Left renal cortex interstitium (tissue), 4 donors: ENCODE measurements at places on chromosomes 7 and 10. TPM values are rescaled to one million over a fixed set of nuclear protein-coding genes. Genes with fewer than 3 reads are reported as not detected.

DNA sequence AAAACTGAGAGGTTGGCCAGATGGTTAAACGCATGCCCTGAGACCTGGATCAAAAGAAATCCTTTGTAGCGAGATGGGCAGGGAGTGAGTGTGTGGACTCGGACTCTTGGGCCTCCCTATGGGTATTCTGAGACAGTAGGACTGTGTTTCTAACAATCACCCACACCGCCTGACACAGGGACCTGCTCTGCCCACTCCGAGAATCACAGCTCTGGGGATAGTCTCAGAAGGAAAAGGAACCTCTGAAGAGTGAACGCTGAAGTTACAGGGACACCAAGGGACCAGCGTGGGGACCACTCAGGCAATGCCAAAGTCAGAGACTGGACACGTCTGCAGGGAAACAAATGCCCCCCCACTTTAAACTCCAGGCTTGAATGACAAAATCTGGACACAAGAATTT is 242.1 kb upstream of the TCERG1L start:
- no peak for DNase-seq

DNA sequence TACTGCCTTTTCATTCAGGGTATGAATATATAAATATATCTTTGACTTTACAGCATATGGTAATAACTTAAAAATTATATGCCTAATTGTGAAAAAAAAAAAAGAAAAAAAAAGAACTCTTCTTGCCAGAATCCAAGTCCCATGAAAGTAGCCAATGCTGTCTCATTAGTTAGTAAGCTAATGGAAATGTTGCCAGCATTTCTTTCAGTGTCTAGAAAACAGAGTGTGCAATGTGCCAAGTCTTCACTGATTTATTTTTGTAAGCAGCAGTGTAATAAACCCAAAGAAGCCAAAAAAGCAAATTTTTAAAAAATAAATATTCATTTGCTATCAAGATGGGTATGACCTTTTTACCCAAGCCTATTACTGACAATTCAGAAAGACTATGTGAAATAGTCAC is 31.1 kb upstream of the LRRN3 start:
- no peak for DNase-seq

- DNase-seq = no peak
Observed at GRCh38 chr7:92767437-92767836, 68.9 kb downstream of the CDK6 start.

Gene SPDYE9
- polyA plus RNA-seq = 1.0 TPM

DNA sequence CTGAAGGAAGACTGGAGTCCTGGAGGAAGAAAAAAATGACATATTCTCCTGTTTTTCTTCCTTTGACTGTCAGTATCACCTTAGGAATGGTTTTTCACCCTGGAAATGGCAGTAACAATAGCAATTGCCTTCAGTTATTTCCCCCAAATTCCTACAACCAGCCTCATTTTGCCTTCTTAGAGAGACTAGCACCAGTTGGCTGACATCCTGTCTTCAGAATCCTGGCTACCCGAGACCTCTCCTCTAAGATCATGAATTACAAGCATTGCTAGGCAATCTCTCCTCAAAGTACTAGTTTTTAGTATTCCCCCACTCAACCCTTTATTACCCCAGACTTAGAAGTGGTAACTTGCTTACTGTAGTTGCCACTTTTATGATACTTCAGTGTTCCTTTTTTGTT is 53.4 kb downstream of the TAS2R16 start:
- no peak for DNase-seq

Gene MKI67
- 45.7 TPM for polyA plus RNA-seq

- no peak for DNase-seq
Observed at GRCh38 chr10:35464825-35465456, 128.6 kb downstream of the CCNY start.

Gene VENTX
- polyA plus RNA-seq = 0.24 TPM

- DNase-seq = peak; percentile 55
Observed at GRCh38 chr10:58512491-58513187, at the start of gene BICC1. Gene BICC1 (plus strand): TSS chr10:58512872. CDS start chr10:58513144, 272 bp downstream.

Gene MARVELD1
- 54.7 TPM for polyA plus RNA-seq

GRCh38 chr10:48765527-48765926 is 80.9 kb downstream of the WDFY4 start:
- no peak for DNase-seq

Gene CUBN
- 197 TPM for polyA plus RNA-seq

DNA sequence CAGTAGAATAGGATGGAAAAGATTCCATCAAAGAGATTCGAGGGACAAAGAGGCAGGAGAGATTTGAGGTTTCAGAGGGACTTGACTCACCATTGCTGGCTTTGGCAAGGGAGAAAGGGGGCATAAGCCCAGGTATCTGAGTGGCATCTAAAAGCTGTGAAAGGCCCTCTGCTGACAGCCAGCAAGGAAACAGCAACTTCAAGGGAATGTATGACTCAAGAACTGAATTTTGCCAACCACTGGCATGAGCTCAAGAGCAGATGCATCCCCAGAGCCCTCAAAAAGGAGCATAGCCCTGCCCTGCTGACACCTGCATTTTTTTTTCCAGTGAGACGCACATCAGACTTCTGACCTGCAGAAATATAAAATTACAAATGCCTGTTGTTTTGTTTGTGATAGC is 19.6 kb upstream of the ADAM12 start:
- no peak for DNase-seq

GRCh38 chr7:93036149-93036640 is 81.6 kb downstream of the SAMD9 start:
- no peak for DNase-seq

DNA sequence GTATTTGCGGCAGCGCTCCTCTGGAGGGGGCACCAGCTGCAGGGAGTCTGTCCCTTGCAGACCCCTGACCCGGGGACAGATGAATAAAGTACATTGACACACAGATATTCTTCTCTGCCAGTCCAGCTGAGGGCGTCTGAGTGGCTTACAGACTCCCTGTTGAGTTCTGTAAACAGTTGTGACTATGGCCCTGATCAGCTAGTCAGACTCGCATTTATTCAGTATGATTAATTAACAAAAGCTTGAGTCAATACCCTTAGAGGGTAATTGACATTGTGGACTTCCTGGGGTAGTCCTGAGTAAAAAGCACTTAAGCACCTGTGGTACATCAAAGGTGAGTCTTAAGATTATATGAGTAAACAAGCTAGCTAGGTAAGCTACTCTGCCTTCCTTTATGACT is 21.0 kb downstream of the ANKRD30A start:
- DNase-seq = no peak

DNA sequence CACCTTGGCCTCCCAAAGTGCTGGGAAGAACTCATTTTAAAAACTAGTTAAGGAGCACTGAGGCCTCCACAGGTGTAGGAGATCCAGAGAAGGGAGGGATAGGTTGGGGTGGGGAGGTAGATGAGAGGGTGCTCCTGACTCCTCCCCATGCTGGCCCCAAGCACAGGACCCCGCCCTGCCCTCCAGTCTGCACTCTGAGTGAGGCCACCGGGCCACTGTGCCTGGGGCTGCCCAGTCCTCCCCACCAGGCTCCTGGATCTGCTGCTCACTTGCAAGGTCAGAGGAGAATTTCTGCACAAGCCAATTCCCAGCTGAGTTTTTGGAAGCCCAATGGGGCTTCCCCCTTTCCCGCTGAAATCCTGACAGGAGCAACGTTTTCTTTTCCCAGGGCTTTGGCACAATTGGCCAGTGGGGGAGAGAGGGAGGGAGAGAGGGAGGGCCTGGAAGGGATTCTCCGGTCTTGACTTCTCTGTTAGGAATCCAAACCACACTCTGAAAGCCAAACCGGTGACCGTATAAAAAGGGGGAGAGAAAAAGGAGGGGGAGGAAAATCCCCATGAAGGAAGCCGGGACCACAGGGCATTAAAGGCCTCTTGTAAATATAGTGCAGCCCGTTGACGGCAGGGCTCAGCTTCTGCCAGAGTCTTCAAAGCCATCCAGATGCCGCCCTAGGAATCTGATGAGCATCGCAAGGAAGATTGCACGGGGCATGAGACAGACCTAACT is 116.2 kb downstream of the SH3PXD2A start:
- DNase-seq = peak; percentile 71
